ENCODE measurements at places on chromosomes 4 and X.

DNA sequence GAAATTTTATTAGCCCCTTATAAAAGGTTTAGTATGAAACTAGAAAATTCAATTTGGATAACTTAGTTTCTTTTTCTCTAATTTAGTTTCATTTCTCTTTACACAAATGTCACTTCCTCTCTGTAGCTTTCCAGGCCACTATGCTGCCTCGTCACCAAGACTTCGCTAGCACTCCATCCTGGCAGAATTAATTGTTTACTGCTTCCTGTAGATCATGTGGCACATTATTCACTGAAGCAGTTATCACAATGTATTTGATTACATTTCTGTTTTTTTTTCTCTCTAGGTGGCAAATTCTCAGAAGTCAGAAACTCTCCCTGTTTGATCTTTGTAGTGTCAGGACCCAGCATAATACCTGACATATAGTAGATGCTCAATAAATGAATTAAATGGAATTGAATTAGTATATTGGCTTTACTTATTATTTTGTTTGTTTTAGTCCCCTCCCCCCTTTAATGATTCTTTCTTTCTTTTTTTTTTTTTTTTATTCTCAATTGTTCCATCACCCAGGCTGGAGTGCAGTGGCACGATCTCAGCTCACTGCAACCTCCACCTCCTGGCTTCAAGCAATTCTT is 9.3 kb upstream of the SAT1 start:
- no peak for DNase-seq

DNA sequence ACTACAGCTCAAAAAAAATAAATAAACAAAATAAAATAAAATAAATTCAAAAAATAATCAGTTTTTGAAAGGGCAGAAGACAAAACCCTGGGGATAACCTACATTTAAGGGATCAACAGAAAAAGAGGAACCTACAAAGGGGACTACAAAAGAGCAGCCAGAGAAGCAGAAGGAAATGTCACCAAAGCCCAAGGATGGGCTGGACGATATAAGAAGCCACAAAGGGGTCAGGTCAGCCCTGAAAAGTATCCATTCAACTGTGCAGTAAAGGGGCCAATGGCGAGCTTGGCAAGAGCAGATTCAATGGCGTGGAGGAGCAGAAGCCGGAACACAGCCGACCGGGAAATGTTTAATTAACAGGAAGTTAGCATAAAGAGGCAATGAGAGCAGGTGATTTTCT is 16.9 kb downstream of the ACOT9 start:
- no peak for DNase-seq

- no peak for DNase-seq
Measured at GRCh38 chr4:113452868-113453620, 308.5 kb downstream of the CAMK2D start.

GRCh38 chr4:7198440-7199128 is 6.2 kb downstream of the SORCS2 start:
- DNase-seq, result no peak

All from activated CD8-positive, alpha-beta memory T cell treated with anti-CD3 and anti-CD28 coated beads for 1 hour (primary cell).